ENCODE measurements at places on chromosomes 13 and 19.

DNA sequence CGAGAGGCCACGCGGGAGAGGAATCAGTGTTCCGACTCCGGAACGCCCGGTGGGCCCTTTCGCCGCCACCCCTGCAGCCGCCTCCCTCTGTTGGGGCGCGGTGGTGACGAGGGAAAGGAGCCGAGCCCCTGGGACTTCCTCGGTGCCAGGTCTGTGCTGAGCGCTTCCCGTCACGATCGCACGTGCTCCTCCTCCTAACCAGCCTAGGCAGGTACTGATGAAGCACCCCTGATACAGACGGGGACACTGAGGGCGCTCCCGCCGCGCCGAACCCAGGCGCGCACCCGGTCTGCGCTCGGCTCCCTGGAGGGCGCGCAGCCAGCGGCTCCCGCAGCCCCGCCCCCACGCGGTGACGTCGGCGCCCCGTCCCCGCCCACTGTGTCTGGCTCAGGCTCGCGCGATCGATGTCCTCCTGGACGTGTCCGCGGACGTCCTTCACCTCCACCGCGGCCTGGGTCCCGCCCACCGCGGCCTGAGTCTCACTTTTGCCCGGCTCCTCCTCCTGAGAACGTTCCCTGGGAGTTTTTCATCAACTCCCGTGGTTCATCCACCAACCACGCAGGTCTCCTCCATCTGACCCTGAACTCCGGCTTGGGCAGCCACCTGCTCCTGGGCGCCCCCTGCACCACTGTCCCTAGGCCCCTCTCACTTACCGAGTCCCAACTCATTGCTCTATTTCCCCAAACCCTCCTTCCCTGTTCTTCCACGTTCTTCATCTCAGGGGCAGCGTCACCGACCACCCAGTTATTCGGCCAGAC, 2.6 kb upstream of the KLK15 start:
- DNase-seq, result peak; percentile 85

GRCh38 chr13:28716511-28716910, 2.3 kb downstream of the SLC46A3 start:
- DNase-seq, result no peak

DNA sequence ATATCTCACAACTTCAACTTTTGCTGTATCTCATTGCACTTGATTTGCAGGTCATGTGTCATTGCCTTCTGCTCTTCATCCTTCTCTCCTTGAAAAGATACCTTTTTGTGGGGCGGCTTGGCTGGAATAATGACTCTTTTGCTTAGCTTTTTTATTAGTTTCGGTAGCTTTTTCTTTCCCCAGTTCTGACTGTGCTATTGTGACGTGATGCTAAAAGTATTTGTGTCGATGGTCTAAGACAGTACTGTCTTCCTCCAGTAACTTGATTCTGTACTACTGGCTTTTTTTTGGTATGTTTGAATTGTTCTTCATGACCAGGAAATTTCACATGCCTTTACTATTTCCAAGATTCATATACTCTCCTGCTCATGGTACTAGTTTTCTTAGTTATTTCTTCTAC, 63.1 kb downstream of the SLITRK1 start:
- no peak for DNase-seq

GRCh38 chr19:29858621-29859020, 46.8 kb downstream of the CCNE1 start:
- no peak for DNase-seq

DNA sequence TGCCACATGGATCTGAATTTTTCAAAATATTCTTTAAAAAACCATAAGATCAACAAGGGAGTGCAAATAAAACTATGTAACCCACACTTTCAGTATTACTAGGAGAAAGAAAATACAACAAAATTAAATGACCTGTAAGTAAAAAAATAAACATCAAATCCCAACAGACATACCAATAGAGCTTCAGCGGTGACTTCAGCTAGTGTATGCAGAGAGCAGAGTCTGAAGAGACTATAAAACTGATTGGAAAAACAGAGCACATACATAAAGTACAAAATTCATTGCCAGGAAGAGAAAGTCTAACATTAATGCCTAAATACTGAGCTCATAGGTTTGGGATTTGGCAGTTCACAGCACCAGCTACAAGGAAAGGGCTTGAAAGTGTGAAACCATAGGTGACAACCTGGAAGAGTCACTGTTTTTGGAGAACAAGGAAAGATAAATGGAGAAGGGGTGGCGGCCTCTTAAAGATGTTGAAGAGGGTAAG, 291.1 kb downstream of the LMO7 start:
- no peak for DNase-seq

- DNase-seq, result no peak
These were observed 150.2 kb downstream of the NBEA start for GRCh38 chr13:35092251-35092650.

DNA sequence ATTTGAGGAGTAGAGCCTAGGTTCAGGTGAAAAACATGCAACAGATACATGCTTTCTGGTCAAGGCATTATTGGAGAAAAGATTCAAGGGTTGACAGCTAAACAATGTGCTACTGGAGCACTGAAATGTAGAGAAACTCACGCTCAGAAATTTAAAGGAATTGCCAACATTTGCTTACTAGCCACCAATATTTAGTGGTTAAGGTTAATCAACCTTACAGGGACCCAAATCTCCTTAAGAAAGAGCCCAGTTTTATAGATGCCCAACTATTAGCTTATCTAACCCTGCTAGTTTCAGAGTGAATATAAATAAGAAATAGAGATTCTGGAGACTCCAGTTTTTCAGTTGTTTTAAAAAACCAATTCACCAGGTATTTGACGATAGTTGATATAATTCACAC, 203.6 kb downstream of the DACH1 start:
- no peak for DNase-seq

DNA sequence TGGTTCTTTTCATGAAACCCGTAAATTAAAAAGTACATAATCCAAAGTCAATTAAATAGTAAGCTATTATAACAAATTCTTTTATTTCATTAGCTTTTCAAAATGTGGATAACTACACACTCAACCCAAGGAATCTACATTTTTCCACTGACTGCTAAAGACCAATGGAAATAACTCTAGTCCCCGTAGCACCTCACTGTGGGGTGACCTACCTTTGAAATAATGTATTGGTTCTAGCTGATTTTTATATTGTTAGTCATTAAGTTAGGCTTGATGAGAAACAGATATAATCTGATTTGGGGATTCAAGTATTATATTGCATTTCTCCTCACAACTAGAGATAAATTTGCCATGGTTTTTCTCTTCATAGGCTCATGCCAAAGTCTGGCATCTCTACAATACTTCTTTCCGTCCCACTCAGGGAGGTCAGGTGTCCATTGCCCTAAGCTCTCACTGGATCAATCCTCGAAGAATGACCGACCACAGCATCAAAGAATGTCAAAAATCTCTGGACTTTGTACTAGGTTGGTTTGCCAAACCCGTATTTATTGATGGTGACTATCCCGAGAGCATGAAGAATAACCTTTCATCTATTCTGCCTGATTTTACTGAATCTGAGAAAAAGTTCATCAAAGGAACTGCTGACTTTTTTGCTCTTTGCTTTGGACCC, 37.3 kb downstream of the KL start:
- no peak for DNase-seq

DNA sequence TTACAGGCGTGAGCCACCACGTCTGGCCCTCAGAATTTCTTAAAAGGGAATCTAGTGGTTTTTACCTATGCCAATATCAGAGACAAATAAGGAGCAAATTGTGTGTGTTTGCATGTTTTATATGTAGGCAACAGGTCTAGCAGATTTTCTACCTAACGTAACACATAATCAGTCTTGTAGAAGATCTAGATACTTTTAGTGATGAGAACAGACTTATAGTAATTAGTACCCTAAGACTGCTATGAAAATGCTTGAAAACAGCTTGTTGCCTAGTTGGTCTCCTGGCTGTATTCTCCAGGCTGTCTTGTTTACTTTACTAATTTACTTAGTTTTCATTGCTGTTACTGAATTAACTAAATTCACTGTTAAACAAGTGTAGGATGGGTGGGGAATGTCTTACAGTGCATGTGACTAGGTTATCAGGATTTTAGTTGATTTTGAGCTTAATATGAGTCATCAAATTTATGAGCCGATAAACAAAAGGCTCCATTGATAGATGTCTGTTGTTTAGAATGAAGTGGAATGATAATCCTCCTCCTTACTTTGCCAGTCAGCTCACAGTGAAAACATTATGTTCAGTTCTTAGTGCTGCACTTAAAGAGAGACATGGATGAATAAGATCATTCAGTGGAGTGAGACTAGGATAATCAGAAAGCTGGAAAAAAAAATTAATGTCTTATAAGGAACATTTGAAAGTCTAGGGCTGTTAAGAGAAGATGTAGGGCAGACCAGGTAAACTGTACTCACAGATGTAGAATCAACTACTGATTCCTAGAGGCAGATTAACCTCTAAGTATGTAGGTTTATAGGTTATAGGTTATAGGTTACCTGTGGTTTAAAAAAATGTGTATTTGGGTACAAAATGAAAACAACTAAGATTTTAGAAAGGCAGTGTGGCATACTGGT, 22.4 kb downstream of the GTF2F2 start:
- DNase-seq, result no peak

- no peak for DNase-seq
These were observed 3.1 kb upstream of the FFAR1 start for GRCh38 chr19:35344511-35345031.

DNA sequence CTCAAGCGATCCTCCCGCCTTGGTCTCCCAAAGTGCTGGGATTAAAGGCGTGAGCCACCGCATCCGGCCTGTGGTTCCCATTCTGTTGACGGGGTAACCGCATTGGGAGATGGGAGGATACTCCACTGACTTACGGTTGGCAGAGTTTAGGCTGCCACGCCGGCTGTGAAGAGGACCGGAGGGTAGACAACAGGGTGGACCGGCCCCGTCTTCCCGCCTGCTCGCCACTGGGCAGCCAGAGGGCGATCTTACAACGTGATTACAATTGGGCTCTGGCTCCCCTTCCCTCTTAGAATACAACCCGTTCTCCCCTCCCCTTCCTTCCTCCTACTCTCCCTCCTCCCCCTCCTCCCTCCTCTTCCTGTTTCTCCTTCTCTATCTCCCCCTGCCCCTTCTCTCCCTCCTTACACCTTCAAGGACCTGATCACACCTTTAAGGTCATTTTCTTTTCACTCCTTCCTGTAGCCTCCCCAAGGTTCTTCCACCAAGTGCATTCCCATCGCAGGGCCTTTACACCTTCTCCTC, 957 bp upstream of the CCDC194 start:
- DNase-seq, result peak; percentile 72

DNA sequence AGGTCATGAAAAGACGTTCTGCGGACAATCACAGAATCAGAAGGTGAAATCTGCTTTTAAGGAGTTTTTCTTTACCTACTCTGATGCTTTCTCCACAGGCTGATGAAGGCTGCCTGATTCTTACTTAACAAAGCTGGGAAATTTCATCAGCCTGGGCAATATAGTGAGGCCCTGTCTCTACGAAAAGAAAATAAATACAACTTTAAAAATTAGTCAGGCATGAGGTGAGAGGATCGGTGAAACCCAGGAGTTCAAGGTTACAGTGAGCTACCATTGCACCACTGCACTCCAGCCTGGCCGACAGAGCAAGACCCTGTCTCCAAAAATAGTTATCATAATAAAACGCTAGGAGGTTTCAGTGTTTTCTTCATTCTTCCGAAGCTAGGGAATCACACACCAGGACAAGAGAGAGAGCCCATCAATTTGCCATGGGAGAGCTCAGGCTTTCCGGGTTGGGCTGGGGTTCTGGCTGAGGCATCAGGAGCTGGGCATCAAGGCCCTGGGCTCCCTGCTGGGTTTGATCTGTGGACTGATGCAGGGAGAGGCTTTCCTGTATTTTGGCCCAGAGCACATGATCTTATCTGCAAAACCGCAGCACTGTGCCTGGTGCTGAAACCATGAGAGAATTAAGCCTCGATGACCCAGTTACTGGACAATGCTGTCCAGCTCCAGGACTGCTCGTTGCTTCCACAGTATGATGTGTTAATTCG, 25.1 kb upstream of the CEBPG start:
- no peak for DNase-seq

- no peak for DNase-seq
These were observed 9.5 kb downstream of the FCGBP start for GRCh38 chr19:39924952-39925351.

- DNase-seq, result no peak
These were observed 6.2 kb upstream of the CEACAM5 start for GRCh38 chr19:41702171-41702651.

- DNase-seq, result no peak
These were observed 30.8 kb downstream of the FAM124A start for GRCh38 chr13:51252954-51253532.

- DNase-seq, result peak; percentile 96
These were observed 2.0 kb downstream of the REX1BD start for GRCh38 chr19:18590273-18591272.

DNA sequence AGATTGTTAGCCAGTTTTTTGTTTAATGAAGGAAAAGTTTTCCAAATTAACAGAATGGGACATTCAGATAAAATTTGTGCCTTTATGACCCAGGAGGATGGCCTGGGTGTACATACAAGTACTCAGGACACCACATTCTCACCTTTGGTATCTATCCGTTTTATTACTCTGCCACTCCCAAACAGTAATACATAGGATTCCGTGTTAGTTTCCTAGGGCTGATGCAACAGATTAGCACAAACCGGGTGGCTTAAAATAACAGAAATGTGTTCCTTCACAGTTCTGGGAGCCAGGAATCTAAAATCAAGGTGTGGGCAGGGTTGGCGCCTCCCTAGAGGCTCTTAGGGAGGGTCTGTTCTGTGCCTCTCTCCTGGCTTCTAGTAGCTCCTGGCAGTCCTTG, 129.9 kb downstream of the GGACT start:
- no peak for DNase-seq

DNA sequence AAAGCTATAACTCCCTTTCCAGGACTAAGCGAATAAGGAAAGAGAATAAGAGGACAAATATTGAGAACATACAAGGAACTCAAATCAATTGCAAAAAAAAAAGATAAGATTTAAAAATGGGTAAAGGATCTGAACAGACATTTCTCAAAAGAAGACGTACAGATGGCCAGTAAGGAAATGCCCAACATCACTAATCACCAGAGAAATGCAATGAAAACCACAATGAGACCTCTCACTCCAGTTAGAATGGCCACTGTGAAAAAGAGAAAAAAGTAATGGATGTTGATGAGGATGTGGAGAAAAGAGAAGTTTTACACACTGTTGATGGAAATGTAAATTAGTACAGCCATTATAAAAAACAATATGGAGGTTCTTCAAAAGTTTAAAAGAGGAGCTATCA, 63.8 kb downstream of the VWA8 start:
- DNase-seq, result no peak

GRCh38 chr13:107238262-107238981, 670.5 kb upstream of the ARGLU1 start:
- no peak for DNase-seq

DNA sequence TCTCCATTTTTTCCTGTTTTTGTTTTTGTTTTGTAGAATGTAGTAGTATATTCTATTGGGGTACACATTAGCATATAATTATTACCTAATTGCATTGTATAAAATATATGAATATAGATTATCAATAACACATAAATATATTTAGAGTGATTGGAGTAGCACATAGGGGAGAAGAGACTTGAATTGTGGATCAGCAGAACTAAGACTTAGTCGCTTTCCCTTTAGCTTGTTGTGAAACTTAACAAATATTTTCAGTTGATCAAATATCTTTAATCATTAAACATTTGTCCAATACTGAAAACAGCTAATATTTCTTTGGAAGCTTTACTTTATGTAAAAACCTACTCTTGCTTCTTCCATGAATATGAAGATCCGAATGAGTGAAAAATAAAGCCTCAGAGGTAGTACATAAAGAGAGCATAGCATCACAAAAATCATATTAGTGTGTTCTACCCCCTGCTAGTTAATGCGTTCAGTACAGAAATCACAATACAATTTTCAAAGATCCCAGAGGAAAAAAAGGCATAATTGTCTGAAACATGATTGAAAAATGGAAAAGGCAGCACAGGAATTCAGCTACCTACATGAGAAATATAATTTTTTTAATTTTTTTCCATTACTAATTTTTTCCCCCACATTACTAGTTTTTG, 1348.0 kb upstream of the PRR20A start:
- DNase-seq, result no peak

Data from ecto neural progenitor cell (in vitro differentiated cells).